Left cardiac atrium (tissue), 4 donors: ENCODE measurements at places on chromosomes 4 and X. TPM values are rescaled to one million over a fixed set of nuclear protein-coding genes. Genes with fewer than 3 reads are reported as not detected.

Gene CLCN4
- total RNA-seq = 22.8 TPM

Gene NDP
- not detected for total RNA-seq

Gene PROM1
- total RNA-seq = 5.8 TPM

Gene C1QTNF7
- 7.4 TPM for total RNA-seq

Gene PALLD
- total RNA-seq = 625 TPM

Gene F11
- total RNA-seq = not detected

Gene UCHL1
- 23.1 TPM for total RNA-seq

Gene DRP2
- total RNA-seq = 0.05 TPM

Gene PSMD10
- total RNA-seq = 27.6 TPM

Gene NAA11
- not detected for total RNA-seq

Gene PABPC1L2B
- not detected for total RNA-seq
